ENCODE measurements at places on chromosomes 16 and 17. TPM values are rescaled to one million over a fixed set of nuclear protein-coding genes. Genes with fewer than 3 reads are reported as not detected.
A peak's percentile ranks its signal among the peaks of the same experiment; 100 is the strongest.

Gene EVI2A
- 17.7 TPM for total RNA-seq

Gene QRICH2
- 1.6 TPM for total RNA-seq

Gene KRTAP4-9
- 0.57 TPM for total RNA-seq

Gene KRT24
- total RNA-seq: not detected

Gene SCARF1
- total RNA-seq: 2.5 TPM

GRCh38 chr17:82947051-82947991, 107.5 kb upstream of the ZNF750 start:
- no peak for DNase-seq

GRCh38 chr17:75115555-75115954, 5.8 kb downstream of the ARMC7 start:
- no peak for DNase-seq

- peak; percentile 23 for DNase-seq
Measured at GRCh38 chr16:23803591-23804123, 32.1 kb upstream of the PRKCB start.

GRCh38 chr16:66277311-66278070, 89.0 kb upstream of the CDH5 start:
- DNase-seq: no peak

DNA sequence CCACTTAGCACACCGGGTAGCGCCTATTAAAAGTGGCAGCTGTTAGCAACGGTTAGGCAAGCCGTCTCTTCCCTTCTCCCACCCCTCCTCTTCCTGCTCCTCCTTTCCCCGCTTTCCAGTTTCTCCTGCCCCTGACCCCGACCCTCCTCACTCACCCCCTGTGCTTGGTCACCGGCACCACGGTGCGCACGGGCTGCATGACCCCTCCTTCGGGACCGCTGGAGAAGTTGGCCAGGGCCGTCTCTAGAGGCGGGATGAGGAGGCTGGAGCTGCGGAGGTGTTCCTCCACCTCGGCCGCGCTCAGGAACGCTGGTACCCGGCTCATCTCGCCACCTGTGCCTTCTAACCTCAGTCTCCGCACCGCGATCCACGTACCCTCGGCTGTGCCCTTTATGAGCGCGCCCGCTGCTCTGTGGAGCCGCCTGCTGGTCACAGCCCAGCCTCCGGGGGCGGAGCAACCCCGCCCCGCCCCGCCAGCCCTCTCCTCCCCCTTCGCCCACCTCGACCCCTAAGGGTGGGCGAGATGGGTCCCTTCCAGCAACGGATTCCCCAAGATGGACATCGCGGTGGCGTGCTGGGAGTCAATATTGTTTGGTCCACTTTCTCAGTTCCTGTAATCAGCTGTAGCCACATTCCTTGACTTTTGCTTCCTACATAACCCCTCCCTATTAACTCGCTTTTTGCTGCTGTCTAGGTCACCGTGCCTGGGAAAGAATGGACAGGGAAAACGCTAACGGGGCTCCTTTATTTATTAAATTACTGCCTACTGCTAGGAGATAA, at the start of gene CRYM:
CRYM (minus strand) TSS at position 364 of the 780 bp plus-strand sequence; CDS start at position 325, 39 bp downstream.
- DNase-seq: no peak

DNA sequence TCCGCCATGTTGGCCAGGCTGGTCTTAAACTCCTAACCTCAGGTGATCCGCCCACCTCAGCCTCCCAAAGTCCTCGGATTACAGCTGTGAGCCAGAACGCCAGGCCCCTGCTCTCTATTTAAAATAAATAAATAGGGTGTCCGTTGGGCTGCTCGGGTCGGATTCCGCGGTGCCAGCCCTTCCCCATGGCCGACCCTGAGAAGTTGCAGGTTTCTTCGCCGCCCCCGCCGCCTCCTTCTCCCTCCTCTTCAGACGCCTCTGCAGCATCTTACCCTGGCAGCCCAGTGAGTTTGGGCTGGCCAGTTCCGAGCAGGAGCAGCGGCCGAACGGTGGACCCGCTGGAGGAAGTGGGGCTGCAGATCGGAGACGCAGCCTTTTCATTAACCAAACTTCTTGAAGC, 1.7 kb upstream of the LUC7L start:
- no peak for DNase-seq

DNA sequence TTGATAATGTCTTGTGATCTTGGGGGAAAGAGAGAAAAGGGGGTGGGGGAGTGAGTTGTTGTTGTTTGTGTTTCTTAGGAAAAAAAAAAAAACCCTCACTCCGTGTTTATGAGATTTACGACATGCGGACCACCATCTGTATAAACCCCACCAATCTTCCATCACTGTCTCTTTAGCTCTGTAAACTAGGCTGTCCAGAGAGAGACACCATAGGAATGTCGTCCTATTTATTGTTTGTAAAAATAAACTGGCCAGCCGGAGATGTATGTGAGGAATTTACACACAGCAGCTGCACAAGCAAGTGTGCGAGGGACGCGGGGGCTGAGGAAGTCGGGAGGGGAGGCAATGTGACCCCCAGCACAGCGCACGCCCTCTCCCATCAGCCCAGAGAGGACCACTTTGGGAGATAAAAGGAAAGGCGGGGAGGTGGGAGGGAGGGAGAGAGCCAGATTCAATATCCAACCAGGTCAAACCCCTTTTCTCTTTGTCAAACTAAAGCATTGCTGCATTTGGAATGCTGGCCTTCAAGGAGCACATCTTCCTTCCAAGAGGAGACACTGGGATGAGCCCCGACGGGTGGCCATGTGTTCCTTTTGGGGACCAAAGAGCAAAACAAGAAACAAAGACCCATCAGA, 136.2 kb upstream of the SALL1 start:
- DNase-seq: no peak

DNA sequence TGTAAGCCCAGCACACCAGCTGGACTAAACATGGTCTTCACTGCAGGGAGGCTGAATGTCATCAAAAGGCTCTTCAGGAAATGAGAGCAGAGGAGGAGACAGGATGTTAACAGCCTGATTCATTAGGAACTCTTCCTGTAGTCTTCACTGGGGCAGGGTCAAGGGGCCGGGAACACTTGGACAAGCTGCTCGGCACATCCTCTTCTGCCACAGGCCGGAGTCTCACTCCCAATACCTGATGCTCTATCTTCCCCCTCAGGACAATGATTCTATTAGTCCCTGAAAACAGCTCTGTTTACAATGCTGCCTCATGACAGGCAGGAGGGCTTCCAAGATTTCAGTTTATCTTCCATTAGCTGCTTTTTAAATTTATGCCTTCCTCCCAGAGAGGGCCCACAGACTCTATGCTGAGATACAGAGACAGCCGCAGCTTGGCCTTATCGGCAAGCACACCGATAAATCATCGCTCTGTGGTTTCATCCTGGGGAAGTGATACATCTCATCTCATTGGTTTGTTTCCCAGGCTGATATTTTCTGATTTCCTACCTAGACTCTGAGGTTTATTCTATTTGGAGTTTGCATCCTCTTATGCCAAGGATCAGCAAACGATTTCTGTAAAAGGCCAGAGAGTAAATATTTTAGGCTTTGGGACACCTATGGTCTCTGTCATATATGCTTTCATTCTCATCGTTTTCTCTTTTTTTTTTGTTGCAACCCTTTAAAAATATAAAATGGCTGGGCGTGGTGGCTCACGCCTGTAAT, 214.0 kb upstream of the ASIC2 start:
- peak; percentile 76 for DNase-seq

DNA sequence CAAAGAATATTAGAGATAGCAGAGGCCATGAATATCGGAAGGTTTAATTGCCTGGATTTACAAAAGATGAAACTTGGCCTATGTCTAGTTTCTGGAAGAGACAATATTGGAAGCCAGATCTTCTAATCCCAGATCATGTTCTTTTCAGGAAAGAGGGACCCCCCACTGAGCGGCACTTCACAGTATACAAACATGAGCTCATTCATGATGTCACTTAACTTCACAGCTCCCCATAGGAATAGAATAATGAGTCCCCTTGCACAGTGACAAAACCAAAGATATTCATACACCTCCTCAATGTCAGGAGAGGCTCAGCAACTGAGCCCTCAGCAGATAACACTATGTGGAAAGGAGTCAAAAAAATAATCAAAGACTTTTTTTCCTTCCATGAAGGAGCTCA, 147.5 kb downstream of the CDH11 start:
- no peak for DNase-seq

DNA sequence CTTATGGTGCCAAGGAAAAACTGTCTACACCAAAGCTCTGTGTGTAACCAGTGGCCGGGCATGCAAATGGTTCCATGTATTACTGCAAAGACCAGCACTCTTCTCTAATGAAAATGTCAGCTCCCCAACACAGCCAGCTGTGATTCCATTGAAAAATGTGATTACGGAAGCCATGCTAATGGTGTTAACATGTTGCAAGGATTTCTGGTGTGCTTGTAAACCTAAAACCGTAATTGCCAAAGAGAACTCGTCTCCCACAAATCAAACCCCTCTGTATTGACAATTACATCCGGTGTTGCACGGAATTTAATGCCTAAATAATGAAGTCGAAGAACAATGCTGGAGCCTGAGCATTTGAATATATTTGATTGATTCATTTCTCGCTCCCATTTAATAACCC, 351.7 kb downstream of the NPIPA8 start:
- no peak for DNase-seq

GRCh38 chr17:74019271-74019670, 184.2 kb upstream of the RPL38 start:
- DNase-seq: no peak

- no peak for DNase-seq
Measured at GRCh38 chr16:48279199-48279598, 31.9 kb upstream of the ABCC11 start.

DNA sequence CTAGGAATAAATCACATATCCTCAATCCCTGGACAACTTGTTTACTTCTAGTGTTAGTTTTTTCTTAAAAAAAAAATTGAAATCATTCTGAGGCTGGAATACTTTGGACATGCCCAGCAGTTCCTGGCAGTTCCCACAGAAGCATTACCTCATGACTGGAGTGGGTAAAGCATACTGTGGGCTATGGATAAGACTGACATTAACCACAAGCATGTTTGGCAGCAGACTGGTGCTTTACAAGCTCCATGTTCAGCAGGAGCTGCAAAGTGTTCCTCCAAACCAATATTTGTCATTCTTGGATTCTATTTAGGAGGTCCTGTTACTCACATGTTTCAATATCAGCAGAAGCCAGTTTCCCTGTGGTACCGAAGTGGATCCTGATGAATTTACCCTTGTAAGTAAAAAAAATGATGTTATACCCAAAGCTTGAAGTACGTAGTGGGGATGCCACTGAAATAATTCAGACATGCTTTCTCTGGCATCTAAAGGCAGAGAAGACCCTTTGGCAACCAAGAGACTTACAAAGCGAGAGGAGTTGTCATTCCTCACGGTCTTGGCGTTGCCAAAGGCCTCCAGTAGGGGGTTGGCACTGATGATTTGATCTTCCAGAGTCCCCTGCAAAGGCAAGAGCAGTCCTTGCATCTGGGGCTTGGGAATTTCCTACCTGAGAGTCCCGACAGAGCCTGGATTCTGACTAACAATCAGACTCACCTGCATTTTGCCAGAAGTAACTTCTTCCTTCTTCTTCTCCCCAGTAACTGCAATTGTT, 4.9 kb downstream of the MYH1 start:
- peak; percentile 11 for DNase-seq

Measured in HT1080 (cell line).